ENCODE measurements at places on chromosomes 1 and 21.

DNA sequence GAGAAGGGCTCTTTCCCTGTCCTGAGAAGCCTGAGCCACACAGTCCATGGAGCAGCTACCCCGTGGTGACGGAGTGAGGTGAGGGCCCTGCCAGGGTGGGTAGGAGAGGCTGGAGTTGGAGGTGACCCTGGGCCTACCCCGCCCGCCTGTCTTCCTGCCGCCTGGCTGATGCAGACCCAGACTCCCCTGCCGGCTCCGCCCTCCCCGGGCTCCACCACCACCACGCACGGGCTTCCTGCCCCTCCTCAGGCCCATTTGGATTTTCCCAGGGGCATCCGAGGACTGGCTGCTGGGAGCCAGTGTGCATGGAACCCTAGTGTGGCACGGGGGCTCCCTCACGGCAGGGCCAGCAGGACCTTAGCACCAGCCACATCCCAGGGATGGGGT lies 32.5 kb downstream of the PODN start:
- no peak for DNase-seq

DNA sequence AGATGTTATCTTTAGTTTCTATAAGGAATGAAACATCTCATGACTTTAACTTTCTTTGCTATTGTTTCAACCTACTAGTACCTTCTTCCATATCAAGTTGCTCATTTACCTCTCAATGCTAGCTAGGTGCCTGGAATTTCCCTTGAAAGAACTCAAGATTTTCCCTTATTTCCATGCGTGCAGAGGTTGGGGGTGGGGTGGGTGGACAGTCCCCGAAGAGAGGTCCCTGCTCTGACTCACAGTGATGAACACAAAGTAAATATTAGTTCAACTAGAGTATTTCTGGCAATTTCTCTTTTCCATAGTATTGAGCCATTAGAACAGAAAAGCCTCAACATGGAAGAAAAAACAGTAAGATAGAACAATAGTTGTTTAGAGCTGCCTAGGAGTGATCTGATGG lies 239.0 kb upstream of the ZP4 start:
- DNase-seq = no peak

DNA sequence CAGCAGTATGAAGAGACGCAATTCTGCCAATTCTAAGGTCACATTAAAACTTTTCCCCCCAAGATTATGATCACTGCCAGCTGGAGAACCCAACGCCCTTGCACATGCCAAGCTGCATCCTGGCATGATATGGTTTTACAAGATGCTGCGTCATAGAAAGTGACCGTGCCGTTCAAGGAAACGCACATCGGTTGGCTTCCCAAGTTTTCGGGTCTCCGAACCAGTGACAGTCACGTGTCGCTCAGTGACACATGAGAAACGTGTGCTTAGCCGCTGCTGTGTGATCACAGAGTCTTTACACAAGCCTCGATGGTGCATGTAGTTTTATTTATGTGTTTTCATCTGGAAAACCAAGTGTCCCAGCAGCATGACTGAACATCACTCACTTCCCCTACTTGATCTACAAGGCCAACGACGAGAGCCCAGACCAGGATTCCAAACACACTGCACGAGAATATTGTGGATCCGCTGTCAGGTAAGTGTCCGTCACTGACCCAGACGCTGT lies 7.4 kb downstream of the SMIM1 start:
- no peak for DNase-seq

DNA sequence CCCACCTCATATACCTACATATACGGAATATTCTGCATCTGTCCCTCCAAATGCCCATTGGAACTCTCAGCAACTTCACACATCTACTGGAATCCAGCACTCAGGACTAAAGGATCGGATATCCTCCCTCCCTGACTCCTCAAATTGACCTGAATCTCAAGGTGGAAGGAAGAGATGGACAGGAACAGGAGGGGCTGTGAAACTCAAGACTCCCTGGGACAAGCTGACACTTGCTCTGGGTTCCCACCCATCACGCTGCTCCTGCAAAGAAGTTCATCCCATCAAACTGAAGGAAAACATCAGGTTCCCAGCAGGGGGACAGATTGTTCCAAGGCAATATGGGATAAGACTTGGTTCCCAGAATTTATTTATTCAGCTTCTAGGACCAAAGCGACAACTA lies 30.3 kb upstream of the TIAM1 start:
- DNase-seq = no peak

DNA sequence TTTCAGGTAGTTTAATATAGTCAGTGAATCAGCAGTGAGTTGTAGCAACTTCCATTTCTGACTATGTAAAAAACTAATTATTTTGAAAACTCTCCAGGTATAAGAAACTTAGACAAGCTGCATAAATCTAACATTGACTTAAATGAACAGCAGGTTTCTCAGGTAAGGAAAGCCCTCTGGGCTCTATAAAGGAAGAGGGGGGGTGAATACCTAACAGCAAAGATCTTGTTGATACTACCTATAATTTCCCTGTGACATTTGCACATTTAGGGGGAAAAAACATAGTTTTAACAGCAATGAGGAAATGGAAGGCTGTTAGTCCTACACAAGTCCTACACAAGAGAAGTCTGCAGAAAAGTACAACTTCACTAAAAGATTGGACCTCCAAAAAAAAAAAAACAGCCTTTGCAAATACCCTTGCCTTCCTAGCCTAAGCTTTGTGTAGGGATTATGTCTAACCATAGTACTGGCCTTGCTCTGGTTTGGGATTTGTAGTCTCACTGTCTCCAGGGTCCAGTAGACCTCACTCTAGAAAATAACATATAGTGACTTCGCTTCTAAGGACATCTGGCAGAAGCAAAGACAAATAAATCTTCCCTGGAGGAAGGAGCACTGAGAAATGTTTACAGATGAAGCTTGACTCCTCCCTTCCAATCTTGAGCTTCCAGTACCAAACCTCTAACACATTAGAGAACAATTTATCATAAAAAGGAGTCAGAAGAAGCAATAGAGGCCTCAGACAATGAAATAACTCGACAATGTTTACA lies 459.8 kb downstream of the DSCAM start:
- DNase-seq = no peak
